CD4-positive, alpha-beta T cell treated with Interferon gamma for 1 hour (primary cell): ENCODE measurements at places on chromosomes 2 and 18.
A peak's percentile ranks its signal among the peaks of the same experiment; 100 is the strongest.

- peak; percentile 12 for DNase-seq
These were observed at the start of gene C1GALT1C1L for GRCh38 chr2:43676322-43677050. TSS of gene C1GALT1C1L (minus strand) at chr2:43676429. CDS start at chr2:43676322, 107 bp downstream.

DNA sequence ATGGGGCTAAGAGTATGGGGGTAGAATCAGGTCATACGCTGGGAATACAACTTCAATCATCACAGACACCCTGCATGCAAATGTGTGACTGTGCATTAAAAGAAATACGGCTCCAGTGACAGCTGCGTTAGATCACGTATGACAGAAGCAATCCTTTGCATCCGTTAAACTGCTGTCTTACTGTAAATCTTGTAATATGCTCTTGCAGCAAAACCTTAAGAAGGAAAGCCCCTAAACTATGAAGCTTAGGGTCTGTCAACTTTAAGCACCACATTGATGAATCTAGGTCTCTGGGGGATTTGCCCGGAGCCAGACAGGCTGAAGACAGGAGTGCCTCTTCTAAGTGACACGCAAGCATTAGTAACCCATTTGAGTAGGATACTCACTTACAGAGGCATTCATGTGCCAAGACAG, 84.7 kb upstream of the EML6 start:
- DNase-seq, result no peak

DNA sequence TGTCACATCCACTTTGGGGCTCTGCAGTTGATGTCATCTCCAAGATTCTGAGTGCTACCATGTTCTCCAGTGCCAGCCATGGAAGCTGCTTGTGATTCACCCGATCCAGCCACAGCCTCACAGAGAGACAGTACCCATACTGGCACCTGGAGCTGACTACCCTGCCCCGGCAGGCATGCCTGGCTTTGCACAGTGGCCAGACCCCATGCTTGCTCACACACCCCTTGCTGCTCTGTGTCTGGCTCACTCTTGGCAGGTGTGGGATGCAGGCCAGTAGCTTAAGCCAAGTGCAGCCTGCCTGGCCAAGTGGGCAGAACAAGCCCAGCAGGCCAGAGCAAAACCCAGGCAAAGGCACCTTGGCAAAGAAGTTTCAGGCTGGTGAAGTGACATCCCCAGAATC, 828.4 kb upstream of the VRK2 start:
- DNase-seq, result no peak

DNA sequence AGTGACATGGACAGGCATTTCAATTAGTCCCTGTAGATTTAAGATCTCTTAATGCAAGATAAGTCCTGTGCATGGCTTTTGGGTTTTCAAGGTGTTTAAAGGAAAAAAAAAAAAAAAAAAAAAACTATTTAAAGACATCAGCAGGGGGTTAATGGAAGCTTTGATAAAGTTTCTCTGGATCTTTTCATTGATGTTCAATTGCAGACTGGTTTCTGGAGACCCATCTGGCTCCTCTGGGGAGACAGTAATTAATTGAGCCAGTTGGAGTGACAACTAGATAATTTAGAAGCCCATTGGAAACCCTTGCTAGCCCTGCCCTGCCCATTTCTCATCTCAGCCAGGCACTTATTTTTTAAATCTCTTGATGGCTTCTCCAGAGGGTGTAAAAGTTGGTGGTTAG, 98.7 kb downstream of the EPHA4 start:
- no peak for DNase-seq

DNA sequence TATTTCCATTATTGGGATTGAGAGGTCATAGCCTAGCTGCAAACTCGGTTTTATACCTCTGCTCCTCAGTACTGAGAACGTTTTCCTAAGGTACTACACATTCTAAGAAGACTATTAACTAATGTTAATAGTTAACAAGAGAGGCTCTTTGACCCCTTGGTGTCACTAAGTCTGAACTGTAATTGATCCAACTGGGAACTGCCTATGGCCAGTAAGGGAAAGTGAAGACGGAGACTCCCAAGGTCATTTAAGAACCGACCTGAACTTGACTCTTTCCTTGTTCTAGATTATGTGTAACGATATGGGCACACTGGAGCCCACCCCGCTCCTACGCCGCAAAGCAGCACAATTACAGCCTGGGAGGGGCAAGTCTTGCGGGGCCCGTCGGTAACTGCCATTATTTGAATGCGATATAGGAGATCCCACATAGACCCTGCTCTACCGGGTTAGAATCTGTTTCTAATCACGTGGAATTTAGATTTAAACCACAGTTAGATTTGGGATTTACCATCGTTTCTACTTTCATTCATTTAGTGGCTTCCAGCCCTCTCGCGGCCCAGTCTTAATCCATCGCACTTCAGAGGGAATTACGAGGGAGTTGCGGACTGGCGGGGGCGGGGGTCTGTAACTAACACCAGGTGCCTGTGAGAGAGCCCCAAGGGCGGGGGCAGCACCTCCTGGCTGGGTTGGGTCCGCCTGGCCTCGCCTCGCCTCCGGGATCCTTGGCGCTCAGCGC, 84.1 kb upstream of the EPB41L3 start:
- no peak for DNase-seq

DNA sequence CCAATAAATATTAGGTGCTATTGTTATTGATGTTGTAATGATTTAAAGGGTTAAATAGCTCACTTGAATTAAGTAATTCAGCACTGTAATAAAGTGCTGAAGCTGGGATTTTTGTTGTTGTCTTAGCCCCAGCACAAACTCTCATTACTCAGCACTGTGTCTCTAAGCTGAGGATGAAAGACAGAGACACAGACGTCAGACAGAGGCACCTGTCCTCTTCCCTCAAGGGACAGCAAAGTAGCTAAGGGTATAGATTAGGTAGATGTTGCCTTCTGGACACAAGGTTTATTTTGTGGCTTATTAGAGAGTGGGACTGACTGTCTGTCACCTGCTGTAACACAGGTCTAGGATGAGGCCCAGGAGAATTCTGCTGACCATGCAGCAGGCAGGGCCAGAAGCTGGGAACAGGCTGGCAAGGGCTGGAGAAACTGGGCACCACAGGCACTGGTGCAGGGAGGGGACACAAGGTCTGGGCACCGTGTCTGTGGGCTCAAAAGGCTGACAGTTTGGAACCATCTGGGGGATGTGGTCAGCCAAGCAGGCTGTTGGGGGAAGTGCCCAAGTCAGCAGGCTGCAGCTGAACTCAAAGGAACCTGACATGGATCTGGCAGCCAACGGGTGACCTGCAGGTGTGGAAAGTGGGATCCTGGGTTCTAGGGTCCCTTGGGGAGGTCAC, 20.0 kb upstream of the PTPN4 start:
- no peak for DNase-seq

DNA sequence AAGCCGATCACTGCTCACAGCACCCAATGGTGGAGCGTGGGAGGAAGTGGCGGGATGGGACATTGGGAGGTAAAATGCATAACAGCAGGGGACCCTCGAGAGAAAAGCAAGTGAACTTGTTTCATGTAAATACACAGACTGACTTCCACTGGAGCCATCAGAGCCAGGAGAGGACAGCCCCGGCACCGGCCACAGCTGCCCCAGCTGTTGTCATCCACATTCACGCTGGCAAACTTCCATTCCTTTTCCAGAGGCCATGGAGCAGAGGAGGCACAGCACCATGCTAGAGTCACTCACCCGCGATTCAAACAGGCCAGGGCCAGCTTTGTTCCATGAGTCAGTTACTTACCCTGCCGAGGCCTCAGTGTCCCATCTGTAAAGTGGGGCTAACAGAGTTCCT, 610.9 kb upstream of the SALL3 start:
- DNase-seq, result no peak

DNA sequence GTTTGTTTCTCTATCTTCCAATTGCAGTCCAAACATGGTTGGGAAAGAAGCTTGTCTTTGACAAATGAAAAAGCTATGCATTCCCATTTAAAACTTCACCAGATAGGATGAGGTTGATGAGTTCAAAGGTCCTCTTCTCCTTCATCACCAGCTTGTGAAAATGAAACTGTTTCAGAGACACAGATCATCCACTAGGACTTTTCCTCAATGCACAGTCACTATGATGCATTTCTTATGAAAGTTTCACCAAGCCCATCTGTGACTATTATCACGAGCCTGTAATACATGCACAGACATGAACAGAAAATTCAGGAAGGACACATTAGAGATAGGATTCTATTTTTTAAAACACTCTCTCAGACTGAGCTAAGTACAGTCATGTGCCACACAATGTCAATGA, 644.4 kb downstream of the PLCL1 start:
- no peak for DNase-seq

- no peak for DNase-seq
These were observed 288.6 kb downstream of the NDUFA10 start for GRCh38 chr2:239736358-239737143.

- no peak for DNase-seq
These were observed 58.1 kb downstream of the NCKAP1 start for GRCh38 chr2:182980115-182980514.

- DNase-seq, result no peak
These were observed 29.8 kb upstream of the ZNF407 start for GRCh38 chr18:74567822-74568221.

- DNase-seq, result no peak
These were observed 185.4 kb upstream of the DLGAP1 start for GRCh38 chr18:4640349-4641012.

DNA sequence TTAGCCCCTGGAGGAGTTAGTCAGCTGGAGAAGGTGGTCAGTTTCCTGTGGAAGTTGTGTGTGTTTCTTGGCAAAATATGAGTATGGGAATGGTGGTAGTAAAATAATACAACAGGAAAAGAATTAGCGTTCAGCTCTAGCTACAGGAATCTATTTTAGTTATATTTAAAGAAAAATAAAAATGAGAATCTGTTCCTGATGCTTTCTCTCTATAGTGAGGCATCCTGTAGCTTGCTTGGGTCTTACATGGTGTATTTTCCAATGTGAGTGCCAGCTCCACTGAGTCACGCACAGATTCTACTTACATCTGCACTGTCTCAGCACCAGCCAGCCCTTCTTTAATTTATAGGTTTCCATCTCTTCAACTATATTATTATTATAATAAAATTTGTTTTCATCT, 132.2 kb downstream of the BIRC6 start:
- no peak for DNase-seq

DNA sequence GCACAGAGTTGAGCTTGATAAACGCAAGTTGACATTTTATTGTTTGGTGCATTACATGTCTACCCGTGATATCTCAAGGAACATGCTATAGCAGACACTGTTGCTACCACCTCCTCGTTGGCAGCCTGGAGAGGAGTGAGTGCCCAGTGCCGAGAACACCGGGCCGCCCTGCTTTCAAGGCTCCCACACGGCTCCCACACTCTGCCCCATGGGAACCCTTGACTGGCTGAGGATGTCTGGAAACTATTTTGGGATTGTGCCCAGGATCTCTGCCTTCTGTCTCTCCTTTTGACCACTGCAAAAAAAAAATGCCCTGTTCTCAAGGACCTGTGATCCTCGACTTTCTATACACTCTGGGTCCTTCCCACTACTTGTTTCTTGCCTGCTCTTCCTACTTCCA, 21.1 kb downstream of the TET3 start:
- no peak for DNase-seq

DNA sequence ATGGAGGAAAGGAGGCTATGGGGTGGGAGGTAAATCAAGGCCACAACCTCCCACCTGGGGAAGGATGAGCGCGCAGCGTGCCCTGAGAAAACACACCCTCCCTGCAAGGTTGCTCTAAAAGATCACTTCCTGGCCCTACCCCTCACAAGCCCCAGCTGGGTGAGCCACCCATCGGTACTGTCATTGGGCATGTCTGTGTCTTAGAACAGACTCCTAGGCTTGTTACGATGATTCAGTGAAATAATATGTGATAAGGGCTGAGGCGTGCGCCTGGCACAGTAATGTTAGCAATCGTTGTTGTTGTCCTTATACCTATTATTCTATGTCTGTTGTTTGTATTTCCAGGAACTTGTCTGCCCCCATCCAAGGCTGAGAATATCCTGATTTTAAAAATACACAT, 175.1 kb downstream of the ZFP36L2 start:
- DNase-seq, result no peak

- no peak for DNase-seq
These were observed at the start of gene PXDN for GRCh38 chr2:1744446-1745170. TSS of gene PXDN (minus strand) at chr2:1744515. CDS start at chr2:1744455, 60 bp downstream.

DNA sequence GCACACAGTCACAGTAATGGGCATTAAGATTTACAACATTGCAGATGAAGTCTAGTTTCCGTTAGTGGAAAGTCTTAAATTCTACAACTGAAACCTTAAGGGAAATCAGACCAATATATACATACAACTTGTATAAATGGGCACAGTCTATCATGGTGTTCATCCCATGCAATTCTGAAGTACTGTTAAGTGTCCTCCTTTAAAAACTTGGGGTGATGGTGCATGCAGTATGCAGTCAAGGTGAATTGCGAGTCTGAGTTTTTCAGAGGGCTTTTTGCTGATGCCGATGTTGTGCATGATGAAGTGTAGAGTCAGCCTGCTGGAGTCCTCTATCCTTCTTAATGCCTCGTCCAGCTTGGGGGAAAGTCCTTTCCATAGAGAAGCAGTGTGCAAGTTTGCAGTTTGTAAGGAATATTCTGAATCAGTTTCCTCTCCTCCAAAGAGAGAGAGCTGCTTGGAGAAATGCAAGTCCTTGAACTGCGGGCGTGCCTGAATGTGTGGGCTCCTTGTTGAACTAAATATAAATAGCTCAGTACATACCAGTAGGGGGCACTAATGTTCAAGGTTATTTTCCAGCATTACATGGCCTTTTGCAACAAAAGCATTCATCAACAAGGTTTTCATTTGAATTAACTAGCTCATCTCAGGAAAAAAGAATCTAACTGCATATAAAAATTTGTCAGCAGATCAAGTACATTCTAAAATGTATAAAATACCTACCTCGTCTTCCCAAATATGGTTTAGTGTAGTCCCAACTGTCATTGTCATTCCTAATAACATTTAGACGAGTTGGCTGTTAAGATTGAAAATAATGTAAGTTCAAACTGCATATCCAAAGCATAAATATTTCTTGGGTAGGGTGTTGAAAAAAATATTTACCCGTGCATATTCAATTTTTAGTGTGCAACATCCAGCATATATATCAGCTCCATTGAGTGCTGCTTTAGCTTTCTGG, 21.3 kb downstream of the HNRNPLL start:
- DNase-seq, result peak; percentile 19

GRCh38 chr2:229713371-229714079, 830 bp downstream of the DNER start:
- no peak for DNase-seq

DNA sequence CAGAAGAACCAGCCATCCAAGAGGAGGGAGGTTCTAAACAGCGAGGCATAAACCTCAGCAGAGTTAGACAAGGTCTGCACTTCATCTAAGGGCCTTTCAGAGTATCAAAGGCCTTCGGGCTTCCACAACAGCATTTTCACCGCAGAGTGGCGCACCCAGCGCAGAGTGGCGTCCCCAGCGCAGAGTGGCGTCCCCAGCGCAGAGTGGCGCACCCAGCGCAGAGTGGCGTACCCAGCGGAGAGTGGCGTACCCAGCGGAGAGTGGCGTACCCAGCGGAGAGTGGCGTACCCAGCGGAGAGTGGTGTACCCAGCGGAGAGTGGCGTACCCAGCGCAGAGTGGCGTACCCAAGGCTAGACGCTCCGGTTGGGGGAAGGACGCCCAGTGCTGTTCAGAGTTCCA, 137.9 kb downstream of the ZNF516 start:
- no peak for DNase-seq

DNA sequence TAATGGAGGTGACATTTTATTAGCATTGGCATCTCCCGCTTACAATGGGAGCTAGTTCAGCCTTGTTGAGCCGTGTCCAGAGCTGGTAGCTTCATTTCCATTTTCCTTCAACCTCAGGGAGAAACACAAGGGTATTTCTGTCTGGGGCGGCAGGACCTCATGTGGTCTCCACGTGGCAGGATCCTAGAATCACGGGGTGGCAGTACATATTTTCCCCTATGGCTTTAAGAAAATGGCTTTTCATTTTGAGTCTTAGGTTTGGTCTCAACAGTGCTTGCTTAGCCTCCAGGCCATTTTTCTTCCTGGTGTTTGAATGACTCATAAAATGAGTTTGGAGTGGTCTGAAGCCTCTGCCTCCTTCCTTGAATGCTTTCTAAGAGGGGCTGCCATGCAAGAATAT, 20.3 kb downstream of the CABLES1 start:
- no peak for DNase-seq
